Hepatocyte (in vitro differentiated cells): ENCODE measurements at places on chromosomes 1 and 21. TPM values are rescaled to one million over a fixed set of nuclear protein-coding genes. Genes with fewer than 3 reads are reported as not detected.

DNA sequence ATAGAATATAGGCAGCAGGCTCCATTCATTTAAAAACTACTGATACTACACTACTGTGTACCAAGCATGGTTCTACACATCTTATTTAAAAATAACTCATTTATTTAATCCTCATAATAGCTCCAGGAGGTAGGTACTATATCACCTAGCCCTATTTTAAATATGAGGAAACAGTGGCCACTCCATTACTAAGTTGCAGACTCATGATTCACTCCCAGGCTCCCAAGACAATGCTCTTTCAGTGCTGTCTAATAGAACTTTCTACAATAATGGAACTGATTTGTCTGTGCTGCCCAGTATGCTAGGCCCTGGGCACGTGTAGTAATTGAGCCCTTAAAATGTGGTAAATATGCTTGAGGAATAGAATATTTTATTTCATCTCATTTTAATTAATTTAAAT lies 357.1 kb downstream of the LTN1 start:
- DNase-seq: no peak

DNA sequence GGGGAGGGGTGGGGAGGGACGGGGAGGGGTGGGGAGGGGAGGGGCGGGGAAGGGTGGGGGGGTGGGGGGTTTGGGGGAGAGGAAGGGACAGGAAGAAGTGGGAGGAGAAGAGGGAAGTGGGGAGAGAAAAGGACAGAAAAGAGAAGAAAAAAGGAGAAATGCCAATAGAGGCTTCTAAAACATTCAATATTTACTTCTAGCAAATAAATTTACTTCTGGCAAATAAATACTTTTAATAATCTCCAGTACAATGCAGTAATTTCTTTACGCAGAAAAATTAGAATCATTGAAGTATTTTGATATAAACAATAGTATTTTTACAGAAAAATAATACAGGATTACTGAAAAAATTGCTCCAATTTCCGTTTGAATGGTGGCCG lies 9.4 kb upstream of the GPR161 start:
- DNase-seq: no peak

TSACC gene
- 1.4 and 1.5 TPM in 2 replicates for polyA plus RNA-seq

TNFRSF9 gene
- polyA plus RNA-seq: 0.08 and 0.40 TPM in 2 replicates
